ENCODE measurements at places on chromosomes 6 and 20.

DNA sequence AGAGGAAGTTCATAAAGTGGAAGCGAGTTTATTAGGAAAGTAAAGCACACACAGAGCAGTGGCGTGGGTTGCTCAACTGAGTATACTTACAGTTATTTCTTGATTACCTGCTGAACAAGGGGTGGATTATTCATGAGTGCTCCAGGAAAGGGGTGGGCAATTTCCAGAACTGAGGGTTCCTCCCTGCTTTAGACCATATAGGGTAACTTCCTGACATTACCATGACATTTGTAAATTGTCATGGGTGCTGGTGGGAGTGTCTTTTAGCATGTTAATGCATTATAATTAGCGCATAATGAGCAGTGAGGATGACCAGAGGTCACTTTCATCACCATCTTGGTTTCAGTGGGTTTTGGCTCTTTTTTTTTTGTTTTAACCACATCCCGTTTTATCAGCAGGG is 29.8 kb downstream of the PDYN start:
- no peak for DNase-seq

- no peak for DNase-seq
Observed at GRCh38 chr6:88388589-88388988, 222.4 kb upstream of the CNR1 start.

GRCh38 chr20:61640131-61640870 is 388.2 kb downstream of the CDH4 start:
- DNase-seq = no peak

- no peak for DNase-seq
Observed at GRCh38 chr20:36744764-36745191, 1.1 kb downstream of the NDRG3 start.

- DNase-seq = no peak
Observed at GRCh38 chr6:133741375-133741861, 147.5 kb upstream of the TCF21 start.

DNA sequence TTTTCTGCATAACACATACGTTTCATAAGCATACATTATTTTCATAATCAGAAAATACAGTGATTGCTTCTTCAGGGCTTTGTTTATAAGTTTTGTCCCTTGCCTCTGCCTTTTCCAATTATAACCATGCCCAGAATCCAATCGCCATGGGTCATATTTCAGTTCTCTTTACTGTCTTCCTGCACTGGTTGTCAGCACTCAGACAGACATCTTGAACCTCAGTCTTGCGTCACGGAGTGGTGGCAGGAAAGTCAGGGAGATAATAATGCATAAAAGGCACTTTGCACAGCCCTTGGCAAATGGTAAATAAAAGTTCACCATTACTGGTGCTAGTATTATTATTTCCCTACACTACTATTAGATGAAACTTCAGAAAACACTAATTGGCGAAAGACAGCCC is 7.2 kb downstream of the KIF16B start:
- DNase-seq = no peak

DNA sequence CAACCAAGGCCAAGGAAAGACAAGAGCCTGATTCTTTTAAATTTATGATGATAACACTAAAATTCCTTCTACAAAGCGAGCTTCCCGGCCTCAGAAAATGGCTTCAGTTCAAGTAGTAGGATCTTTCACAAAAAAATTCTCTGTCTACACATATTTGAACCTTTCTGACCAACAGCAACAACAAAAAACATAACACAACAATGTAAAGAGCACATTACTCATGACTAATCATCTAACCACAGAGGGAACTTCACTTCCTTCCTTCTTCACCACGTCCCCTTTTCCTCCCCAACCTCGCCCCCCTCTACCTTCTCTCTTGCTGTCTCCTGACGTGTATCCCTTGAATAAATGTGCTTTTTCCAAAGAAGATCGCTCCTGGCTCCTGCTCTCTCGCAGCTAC is 228.2 kb downstream of the MYLK4 start:
- DNase-seq = no peak

GRCh38 chr20:46559685-46560440 is 9.4 kb upstream of the OCSTAMP start:
- DNase-seq = no peak

DNA sequence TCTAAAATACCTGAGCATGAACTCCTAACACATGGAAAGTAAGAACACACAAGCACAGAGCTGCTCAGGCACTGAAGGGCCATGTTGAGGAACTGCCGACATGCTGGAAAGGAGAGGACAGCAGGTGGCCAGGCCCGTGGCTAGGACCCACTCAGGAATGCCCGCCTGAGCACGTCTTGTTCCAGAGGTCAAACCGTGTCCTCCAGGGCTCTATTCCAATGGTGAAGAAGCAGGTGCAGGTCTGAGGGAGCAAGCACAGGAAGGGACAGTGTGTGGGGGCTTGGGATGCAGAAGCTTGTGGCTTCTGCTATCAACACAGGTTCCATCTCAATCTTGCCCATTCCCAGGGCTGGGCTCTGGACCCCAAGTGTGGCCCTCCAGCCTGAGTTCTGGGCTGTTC is 20.7 kb downstream of the CST9L start:
- no peak for DNase-seq

- no peak for DNase-seq
Observed at GRCh38 chr20:53128004-53128403, 155.8 kb downstream of the TSHZ2 start.

GRCh38 chr20:62819494-62820174 is 2.8 kb downstream of the COL9A3 start:
- no peak for DNase-seq

DNA sequence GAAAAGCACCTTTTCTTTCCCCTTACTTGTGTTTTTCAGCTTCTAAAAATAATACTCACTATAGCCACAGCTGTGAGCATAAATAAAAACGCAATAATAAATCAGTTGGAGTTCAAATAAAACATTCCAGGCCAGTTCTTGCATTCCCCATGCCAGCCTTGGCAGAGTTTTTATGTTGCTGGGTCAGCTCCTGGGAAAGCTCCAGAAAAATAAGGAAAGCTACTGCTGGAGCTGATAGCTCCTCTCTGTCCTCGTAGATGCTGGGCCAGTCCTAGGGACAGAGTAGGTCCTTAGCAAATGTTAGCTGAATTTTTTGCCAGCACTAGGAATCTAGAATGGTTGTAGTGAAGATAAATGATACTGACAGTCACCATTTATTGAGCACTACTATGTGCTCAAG is 389.0 kb upstream of the SYNCRIP start:
- DNase-seq = no peak

DNA sequence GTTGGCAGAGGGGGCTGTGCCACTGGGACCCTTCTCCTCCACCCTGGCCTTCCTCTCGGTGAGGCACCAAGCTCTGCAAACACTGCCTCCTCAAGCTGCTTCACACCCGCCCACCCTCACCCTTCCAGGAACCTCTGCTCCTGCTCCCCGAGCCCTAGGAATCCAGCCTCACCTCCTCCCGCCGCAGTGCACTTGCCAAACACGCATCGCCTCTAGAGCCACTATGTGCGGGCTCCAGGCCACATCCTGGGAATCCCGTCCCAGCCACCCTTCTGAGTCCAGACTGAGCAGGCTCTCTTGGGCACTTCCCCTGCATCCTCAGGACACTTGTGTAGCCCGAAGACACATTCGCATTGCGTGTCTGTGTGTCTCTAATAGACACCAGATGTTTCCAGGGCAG is 18.5 kb downstream of the PSMG4 start:
- DNase-seq = no peak

- DNase-seq = no peak
Observed at GRCh38 chr6:41504466-41505121, 41.6 kb upstream of the FOXP4 start.

DNA sequence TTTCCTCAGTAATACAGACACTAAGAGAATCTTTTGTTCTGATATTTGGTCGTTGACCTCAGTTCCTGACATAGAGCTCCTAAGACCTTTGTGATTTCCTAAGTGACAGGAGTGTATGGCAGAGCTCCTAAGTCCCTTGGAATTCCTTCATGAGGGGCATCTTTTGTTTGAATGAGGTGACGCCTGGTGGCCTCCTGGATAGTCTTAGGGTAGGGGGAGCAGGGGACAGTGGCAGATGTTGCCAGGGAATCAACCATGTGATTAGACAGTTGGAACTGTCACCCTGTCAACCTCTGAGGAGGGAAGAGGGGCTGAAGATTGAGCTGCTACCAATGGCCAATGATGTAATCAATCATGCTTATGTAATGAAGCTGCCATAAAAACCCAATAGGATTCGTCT is 67.0 kb downstream of the DST start:
- DNase-seq = no peak

DNA sequence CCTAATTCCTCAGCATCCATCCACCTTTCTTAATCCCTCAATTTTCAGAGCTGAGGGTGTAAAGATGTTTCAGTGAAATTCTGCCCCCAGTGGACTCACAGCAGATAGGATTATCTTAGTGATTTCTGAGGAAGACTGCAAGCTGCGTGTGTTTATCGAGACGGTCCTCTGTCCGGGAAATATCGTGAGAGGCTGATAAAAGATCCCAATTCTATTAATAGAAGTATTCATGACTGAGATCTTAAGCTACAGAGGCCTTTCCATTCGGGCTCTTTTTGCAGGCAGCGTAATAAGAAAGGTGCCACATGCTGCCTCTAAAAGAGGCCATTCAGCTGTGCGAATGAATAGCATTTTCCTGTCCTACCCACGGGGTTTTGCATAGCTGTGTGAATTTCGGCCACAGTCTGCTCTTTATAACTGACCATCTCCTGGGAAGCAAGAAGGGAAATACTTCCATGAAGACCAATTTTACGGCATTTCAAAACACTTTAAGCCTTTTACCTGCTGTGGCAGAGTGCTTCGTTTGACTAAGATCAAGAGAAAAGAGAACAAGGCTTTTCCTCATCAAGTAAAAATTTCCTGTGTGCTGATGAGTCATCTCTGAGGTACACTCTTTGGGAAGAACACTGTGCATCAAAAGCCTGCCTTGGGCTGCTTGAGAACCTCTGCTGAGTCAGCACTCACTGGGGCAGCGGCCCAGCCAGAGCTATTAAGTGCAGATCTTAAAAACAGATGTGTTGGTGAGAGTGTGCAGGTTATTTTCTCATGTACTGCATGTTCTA is 208.8 kb downstream of the ARHGAP18 start:
- DNase-seq = peak; percentile 71

GRCh38 chr20:15976047-15976736 is 597.1 kb downstream of the KIF16B start:
- DNase-seq = no peak

DNA sequence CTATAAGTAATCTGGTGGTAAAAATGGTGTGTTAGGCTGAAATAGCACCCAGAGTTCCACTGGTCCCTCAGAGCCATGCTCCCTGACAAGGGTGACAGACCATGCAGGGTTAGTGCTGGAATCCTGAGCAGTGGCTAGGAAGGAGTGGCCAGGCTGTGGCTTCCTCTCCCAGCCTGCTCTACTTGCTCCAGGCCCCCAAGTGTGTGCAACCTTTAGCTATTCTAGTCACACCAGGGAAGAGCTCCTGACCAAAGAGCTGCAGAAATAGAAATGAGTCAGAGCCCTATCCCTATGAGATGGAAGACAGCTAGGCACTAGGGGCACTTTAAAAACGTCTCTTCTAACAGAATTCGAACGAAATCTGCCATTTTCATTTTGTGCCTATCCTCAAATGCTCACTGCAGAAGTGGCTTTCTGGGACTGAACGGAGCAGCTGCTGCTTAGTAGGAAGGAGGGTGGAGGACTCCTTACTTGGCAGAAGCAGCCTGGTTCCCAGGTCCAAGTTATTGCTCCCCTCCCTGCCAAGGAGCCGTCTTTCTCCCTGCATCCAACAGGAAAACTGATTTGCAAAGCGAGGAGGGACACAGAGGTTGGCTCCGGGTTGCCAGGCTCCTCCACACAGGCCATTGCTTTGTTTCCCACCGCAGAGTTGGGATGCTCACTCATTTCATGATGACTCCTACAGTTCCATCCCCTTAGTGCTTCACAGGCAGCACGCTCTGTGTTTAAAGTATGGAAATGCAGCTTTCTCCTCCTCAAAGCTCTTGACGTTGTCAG is 754.5 kb downstream of the C6orf118 start:
- DNase-seq = no peak

DNA sequence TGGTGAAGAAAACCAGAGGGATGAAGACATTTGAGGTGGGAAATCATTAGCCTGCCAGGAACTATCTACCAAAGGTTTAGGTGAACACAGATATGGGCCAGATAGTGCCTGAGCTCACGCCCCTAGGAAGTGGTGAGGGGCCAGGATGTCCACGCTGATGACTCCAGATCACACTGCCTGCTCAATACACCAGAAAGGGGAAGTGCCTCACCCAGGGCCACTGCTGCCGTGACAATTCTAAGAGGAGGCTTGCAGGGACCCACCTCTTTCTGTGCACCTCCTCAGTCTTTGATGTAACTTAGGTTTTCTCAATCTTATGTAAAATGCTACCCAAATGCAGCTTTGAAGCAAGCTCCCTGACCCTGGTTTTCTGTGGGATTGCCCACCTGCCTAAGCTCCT is 5.4 kb upstream of the RAB44 start:
- no peak for DNase-seq

GRCh38 chr20:59184880-59185447 is 21.3 kb downstream of the ZNF831 start:
- DNase-seq = no peak

GRCh38 chr6:63816982-63817436 is 181.4 kb downstream of the PHF3 start:
- DNase-seq = no peak

- no peak for DNase-seq
Observed at GRCh38 chr6:16243055-16243454, 4.7 kb downstream of the GMPR start.

- DNase-seq = no peak
Observed at GRCh38 chr6:157987788-157988699, 6.4 kb downstream of the SYNJ2 start.

GRCh38 chr6:143817621-143818020 is 25.5 kb upstream of the LTV1 start:
- no peak for DNase-seq

DNA sequence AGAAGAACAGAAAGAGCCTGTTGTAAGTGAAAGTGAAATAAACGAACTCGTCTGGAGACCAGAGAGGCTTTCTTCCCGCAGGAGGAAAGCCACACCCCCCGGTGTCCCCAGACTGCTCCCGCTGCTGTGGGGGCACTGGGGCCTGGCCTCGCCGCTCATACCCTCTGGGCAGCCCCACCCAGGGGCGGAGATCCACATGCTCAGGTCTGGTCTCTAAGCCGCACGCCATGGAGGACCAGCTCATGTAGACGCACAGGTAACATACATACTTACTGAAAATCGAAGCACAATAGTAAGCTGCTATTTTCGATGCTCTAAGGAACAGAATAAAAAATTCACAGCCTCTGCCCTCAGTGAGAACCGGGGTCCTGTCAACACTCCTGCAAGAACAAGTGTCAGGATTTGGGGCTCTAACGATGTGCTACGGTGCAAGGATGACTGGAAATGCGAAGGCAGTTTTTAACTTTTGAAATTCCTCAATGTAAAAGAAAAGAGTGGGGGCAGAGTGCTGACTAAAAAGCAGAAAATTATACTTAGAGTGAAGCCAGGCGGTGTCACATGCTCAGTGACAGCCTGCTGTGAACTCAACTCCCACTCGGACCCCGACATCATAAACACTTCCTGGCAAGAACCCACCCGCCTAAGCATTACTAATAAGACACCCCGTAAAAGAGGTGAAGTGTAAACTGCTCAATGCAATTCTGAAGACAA is 110.5 kb downstream of the IRF4 start:
- DNase-seq = no peak

- no peak for DNase-seq
Observed at GRCh38 chr6:113587078-113587699, 270.0 kb upstream of the MARCKS start.
